ENCODE measurements at places on chromosomes 11 and 22. TPM values are rescaled to one million over a fixed set of nuclear protein-coding genes. Genes with fewer than 3 reads are reported as not detected.
A peak's percentile ranks its signal among the peaks of the same experiment; 100 is the strongest.

DNA sequence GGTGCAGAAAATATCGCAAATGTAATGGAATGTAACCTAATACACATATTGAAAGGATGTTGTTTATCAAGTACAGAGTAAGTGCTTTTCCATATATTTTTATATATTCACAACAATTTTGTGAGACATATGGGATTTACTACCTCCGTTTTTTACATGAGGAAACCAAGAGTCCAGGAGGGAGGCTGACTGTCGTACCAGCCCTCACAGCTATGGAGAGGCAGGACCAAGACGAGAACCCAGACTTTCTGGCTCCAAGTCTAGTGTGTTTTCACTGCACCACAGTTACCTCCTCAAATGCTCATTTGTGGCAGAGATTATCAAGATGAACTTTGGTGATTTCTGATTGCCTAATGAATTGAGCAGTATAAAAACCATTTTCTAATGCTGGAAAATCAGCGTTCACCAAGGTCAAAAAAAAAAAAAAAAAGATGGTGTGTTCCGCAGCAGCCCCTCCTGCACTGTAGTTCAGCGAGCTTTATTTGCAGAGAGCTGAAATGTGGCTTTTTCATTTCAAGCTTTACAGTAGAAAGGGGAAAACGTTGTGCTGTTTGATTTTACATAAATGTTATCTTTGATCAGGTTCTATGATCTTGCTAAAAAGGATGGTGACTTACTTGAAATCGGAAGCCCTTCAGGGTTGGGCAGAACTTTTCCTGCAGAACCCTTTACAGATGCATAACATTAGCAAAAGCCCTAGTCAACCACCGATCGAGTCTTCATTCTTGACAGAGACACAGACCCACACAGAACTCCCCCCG lies 44.7 kb upstream of the WEE1 start:
- peaks cover 61% of the 10 kb centered on the region for H3K4me1 ChIP-seq
- no peak for DNase-seq
- no peaks in the 10 kb centered on the region for H3K27me3 ChIP-seq

MPPED2 gene
- total RNA-seq: 1.6 TPM

DNA sequence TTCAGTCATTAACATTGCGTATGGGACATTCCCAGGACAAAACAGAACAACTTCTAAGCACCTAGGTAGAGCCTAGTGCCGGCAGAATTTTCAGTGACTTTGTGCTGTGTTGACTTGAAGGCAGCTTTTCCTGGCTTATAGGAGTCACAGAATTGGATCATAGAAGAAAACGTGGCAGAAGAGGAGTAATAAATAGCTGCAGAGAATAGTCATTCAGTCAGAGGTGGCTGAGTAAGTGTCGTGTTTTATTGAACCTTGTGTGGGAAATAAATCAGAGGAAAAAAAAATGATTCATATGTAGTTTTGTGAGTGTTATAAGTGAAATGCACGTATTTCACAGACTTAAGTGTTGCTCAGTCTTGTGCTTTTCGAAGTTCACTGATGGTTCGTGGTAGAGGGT lies 2.1 kb downstream of the BARX2 start:
- peaks cover 74% of the 10 kb centered on the region for H3K27me3 ChIP-seq
- H3K4me3 ChIP-seq: no peak overlapping the region
- no peak for DNase-seq
- no peaks in the 10 kb centered on the region for H3K36me3 ChIP-seq
- H3K4me1 ChIP-seq: peaks cover 35% of the 10 kb centered on the region
- peak overlapping the region; percentile 88 for H3K27ac ChIP-seq

KDM4E gene
- not detected for total RNA-seq

ROM1 gene
- not detected for total RNA-seq

C11orf16 gene
- total RNA-seq: not detected

DNA sequence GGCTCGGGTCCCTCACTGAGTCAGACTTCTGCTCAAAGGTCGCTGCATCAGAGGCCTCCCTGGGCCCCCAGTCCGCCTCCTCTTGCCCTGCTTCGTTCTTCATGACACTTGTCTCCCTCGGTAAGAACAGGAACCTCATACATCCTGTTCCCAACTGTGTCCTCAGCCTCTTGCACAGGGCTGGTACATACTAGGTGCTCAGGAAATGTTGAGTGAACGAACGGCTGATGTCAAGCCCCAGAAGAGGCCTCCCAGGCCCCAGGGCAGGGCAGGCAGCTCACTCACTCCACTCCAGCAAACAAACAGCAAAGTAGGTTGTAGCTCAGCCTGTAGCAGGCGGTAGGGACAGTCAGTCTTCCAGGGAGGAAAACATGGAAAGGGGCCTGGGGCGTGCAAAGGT lies 17.2 kb downstream of the SYNGR1 start:
- H3K4me3 ChIP-seq: no peak overlapping the region
- no peaks in the 10 kb centered on the region for H3K36me3 ChIP-seq
- H3K4me1 ChIP-seq: peaks cover 4% of the 10 kb centered on the region
- H3K27ac ChIP-seq: no peak overlapping the region

GRCh38 chr11:122068837-122069236 lies 47.2 kb downstream of the BLID start:
- no peaks in the 10 kb centered on the region for H3K27me3 ChIP-seq
- H3K4me1 ChIP-seq: no peaks in the 10 kb centered on the region
- H3K36me3 ChIP-seq: no peaks in the 10 kb centered on the region
- H3K27ac ChIP-seq: no peak overlapping the region
- DNase-seq: no peak

FOLR1 gene
- total RNA-seq: not detected

- no peaks in the 10 kb centered on the region for H3K4me1 ChIP-seq
- DNase-seq: no peak
- no peak overlapping the region for H3K4me3 ChIP-seq
- H3K27ac ChIP-seq: no peak overlapping the region
- H3K36me3 ChIP-seq: no peaks in the 10 kb centered on the region
- no peaks in the 10 kb centered on the region for H3K27me3 ChIP-seq
These were observed 91.8 kb upstream of the RAB1B start for GRCh38 chr11:66176650-66177049.

Data from transverse colon (tissue), 4 donors.